Activated CD4-positive, alpha-beta T cell treated with anti-CD3 and anti-CD28 coated beads, Interleukin-2, amount 10 ng/mL, durations not matched to agents 24 days and 14 days (primary cell): ENCODE measurements at places on chromosomes 3 and 15. TPM values are rescaled to one million over a fixed set of nuclear protein-coding genes. Genes with fewer than 3 reads are reported as not detected.

Gene TRIM42
- not detected in 2 replicates for total RNA-seq

GRCh38 chr3:81291586-81291985 lies 469.9 kb downstream of the GBE1 start:
- DNase-seq = no peak

GRCh38 chr15:69576035-69576526 lies 123.5 kb downstream of the RPLP1 start:
- DNase-seq = peak; percentile 87

Gene PLCB2
- 82.7 and 95.7 TPM in 2 replicates for total RNA-seq

DNA sequence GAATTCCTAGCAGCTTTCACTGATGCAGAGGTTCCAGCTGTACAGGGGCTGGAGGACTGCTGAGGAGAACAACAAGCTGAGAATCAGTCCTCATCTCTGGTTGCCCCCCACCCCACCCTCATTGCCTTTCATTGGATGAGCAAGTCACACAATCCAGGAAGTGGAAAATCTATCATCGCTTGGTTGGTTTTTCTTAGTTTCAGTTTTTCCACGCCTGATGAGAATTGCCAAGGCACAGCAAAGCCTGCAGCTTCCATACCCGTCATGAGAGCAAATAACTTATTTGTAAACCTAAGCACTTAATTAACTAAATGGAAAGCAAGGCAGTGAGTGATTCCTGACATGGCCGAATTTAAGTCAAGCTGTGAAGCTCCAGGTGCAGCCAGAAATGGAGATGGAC lies 21.4 kb upstream of the LIPC start:
- DNase-seq = peak; percentile 80

DNA sequence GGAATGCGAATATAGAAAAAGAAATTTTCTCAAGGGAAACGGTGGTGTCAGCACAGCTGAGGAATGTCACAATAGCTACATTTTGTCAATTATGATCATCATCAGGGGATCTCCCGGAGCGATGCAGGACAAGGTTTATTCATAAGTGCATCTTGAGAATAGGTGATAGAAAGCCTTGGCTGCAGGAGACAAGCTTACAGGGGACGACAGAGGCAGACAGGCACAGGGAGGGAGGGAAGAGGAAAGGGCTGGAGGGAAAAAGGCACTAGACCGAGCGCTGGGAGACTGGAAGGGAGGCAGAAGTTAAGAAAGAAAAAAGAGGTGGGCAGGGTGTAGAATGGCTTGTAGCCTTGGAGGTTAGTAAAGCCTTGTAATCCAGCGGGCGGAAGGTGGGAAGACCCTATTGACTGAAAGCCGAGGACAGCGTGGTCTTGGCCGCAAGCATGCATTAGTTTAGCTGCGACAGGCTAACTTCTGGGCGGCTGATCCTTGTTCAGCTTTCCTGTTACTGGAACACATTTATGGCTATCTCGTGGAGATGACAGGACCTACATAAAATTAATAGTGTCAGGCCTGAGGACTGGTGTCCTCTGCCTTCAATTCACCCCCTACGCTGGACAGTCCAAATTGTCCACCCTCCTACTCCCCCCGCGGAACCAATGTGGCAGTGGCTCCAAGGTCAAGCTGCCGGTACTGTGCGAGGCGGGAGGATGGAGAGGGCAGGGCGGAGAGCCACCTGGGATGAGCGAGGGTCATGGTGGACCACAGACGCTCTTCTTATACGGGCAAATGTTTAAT lies 1.4 kb upstream of the NECTIN3 start:
- DNase-seq = peak; percentile 59

GRCh38 chr15:64762546-64762945 lies 12.8 kb downstream of the RBPMS2 start:
- no peak for DNase-seq

DNA sequence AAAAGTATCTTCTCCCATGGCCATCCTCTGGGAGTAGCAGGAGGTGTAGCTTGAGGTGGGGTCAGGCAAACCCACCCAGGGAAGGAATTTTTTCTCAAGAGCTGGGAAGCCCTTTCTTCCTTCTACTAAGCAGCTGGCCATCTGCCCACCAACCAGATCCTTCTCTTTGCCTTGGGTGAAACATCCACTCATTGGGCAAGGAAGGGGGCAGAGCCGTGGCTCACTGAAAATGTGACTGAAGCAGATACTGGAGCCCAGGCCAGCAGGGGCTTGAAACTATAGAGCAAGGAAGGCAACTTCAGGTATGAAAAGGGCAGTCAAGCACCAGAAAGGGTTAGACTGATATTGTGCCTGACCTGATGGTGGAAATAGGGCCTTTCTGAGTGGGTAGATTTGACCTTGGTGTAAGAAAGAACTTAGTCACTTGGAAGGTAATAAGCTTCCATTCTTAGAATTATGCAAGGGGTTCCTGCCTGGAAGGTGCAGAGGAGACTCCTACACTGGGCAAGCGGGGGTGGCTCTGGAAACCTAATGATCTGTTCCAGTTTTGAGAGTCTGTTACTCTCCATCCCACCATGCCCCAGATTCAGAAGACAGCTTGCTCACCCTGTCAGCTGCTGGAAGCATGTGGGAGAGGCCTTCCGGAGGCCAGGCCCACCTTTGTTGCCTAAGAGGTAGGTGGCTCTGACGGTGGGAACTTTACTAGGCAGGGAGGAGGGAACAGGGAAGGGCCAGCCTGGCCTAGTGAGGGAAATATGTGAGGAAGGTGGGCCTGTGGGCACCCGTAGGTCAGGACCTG lies 22.0 kb upstream of the PLA2G4E start:
- no peak for DNase-seq

DNA sequence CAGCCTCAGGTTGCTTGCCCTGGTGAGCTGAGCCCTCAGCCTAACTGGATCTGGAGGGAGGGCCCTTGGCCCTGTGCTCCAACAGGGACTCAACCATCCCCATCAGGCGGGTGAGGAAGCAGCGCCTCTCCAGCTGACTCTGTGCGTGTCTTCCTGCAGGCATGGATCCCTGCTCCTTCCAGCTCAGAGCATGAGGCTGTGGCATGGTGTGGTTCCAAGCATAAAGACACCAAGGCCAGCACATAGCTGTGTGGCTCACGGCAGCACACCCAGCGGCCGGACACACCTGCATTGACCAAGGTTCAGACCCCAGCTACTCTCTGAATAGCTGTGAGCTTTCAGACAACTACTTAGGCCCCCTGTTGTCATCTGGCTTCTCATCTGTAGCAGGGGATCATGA lies 131.0 kb upstream of the PLXNA1 start:
- no peak for DNase-seq

- DNase-seq = no peak
Observed at GRCh38 chr15:49900006-49900902, 218.8 kb downstream of the ATP8B4 start.

DNA sequence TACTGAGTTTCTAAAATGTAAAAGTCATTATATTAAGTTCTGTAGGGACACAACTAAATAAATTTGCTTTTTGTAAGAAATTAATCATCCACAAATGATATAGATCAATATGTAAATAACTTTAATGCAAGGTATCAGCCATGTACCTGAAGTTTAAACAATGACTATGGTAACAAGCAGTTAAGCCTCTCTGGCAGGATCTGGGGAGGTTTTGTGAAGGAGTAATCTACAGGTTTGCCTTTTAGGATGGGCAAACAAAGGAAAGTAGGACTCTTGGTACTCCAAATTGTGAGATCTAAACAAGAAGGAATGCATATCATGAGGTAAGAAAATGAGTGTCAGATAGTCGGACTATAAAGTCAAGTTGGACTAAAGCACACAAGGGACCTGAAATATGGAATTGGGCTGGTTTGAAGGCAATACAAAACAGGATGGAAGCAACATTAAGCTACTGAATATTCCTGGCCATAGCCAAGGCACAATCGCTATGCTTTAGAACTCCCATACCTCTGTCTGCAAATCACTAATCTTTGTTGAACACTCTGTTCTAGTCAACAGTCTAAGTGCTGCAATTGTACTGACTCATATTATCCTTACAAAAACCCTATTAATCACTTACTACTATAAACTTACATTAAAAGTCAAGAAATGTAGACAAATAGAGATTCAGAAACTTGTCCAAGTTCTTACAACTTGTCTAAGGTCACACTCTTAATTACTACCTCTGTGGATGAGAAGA lies 412.8 kb downstream of the DIPK2A start:
- DNase-seq = no peak

Gene FRMD5
- 0.09 TPM in 1 of 2 replicates, not detected in the other for total RNA-seq

Gene TMC3
- not detected in 2 replicates for total RNA-seq

GRCh38 chr15:79881254-79881653 lies 15.6 kb downstream of the MTHFS start:
- DNase-seq = no peak

Gene ITIH3
- total RNA-seq = not detected in 2 replicates

DNA sequence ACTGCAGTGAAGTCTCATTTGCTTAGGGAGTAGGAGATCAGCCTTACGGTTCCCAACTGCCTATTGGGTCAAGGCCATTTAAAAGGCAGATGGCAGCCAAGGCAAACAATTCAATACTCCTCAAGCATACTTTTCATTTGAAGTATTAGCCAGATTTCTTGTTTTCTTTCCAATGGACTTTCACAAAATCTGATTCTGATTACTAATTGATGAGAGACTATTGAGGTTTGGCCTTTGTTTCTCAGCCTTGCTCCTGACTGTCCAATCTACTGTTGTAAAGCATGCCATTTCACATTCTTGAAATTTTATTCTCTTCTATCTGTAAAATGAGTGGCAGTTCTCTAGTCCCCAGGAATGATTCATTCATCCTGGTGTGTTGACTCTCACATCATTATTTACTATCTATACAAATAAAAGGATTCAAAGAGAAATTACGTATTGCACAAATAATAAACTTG lies 166.2 kb upstream of the TGFBR2 start:
- DNase-seq = no peak

Gene SI
- total RNA-seq = not detected in 2 replicates

DNA sequence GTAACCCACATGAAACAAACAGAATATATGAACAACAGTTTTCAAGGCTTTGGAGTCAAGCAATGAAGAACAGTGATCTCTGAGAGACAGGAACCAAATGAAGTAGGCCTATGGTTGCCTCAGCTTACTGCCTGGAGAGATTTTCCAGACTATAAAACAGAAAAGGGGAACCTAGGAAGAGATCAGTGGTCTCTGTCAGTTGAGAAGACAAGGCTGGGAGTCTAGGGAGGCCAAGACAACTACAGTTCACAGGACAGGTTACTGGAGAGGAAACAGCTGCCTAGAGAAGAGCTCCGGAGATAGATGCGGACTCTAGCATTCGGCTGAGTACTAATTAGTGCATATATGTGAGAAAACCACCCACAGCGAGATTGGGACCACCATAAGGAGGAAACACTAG lies 87.7 kb downstream of the PLCH1 start:
- DNase-seq = no peak

- DNase-seq = peak; percentile 85
Observed at GRCh38 chr3:44323341-44323955, 15.1 kb upstream of the TCAIM start.

- DNase-seq = no peak
Observed at GRCh38 chr15:80317389-80318182, 65.6 kb upstream of the CTXND1 start.

DNA sequence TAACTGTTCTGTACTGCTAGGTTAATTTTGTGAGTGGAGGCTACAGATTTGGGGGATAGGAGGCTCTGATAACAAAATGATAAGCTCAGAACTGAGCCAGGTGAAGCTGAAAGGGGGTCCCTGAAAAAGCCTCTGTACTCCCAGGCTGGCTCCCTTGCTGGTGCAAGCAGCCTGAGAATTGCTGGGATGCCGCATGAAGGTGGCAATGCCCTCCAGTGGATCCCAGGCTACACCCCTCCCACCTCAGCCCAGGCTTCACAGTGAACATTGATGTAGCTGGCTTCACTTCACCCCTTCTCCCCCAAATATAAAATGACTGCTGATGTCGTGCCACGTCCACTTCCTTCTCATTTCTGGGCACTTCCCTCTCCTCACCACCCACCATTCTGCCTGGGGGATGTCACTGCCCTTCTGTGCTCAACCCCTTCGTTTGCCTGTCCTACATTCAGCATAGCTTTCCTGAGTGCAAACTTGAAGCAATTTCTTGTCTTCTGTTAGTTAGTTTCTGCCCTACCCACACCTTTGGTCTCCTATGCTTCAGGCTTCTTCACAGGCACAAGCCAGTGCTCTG lies 9.7 kb upstream of the ARHGEF26 start:
- DNase-seq = no peak

DNA sequence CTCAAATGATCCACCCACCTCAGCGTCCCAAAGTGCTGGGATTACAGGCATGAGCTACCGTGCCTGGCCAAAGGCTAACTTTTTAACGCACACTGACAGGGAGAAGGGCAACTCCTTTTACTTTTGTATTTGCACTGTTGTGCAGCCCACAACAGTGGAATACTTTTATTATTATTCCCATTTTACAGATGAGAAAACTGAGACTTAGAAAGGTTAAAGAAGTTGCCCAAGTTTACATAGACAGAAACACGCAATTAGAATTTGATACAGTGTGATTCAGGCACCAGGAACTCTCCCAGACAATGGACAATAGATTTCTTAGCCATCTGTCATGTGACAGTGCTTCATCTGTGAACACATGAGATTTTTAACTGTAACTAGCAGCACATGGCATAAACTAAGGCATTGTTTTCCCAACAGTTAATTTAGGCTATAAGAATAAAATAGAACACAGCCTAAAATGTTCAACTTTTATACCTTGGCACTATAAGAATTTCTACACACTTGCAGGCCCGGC lies 18.8 kb downstream of the STAG1 start:
- no peak for DNase-seq

Gene CASR
- total RNA-seq = not detected in 2 replicates

Gene CYP1A2
- total RNA-seq = not detected in 2 replicates

GRCh38 chr3:30397030-30397429 lies 209.4 kb upstream of the TGFBR2 start:
- no peak for DNase-seq

- DNase-seq = no peak
Observed at GRCh38 chr3:152466784-152467183, 198.1 kb downstream of the MBNL1 start.

Gene C3orf20
- total RNA-seq = 0.19 and 0.28 TPM in 2 replicates

DNA sequence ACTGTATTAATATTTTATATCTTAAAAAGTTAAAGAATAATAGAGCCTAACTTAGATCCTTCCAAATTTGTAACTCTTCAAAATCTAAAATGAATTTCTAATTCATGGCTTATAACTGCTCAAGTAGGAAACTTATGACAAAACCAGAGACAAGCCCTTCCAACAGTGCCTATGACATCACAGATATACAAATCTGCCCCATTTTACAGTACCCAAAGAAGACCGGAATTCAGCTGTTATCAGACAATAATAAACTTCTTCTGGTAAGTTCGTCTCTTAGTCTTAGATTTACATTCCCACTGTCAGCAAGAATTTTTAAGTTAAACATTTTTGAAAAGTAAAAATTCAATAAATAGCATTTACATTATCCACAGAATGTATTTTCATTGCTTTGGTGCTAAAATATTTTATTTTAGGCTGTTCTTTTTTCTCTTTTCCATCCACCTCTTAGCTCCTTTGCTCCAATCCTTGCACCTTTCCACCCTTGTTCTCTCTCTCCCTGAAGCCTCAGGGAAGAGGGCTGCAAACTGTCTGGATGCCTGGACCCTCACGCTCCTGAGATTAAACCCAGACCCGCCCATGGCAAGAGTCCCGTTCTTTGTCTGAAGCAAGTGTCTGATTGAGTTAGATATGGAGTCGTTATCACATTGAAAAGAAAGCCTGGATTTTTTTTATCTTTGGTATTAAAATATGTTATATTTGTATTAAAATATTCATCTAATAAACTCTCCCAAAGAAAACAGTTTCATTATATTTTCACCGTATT lies 312.7 kb downstream of the ZBTB20 start:
- DNase-seq = no peak

Gene DUOX1
- total RNA-seq = 0.02 and 0.14 TPM in 2 replicates

GRCh38 chr3:45575386-45575923 lies 19.1 kb upstream of the LIMD1 start:
- no peak for DNase-seq

- DNase-seq = no peak
Observed at GRCh38 chr15:61871926-61872522, 188.2 kb downstream of the VPS13C start.

GRCh38 chr15:89774492-89774891 lies 1.6 kb upstream of the MESP2 start:
- no peak for DNase-seq
